ENCODE measurements at places on chromosomes 12 and 14. TPM values are rescaled to one million over a fixed set of nuclear protein-coding genes. Genes with fewer than 3 reads are reported as not detected.

The LHX5 gene
- total RNA-seq, result not detected

The ZFHX2 gene
- total RNA-seq, result 1.5 TPM

The DAO gene
- total RNA-seq, result not detected

The CCDC38 gene
- total RNA-seq, result not detected

The SMIM41 gene
- not detected for total RNA-seq

The KRT82 gene
- not detected for total RNA-seq

The IL26 gene
- total RNA-seq, result not detected

The PITPNM2 gene
- 20.2 TPM for total RNA-seq

The ASIC1 gene
- 3.8 TPM for total RNA-seq

The TAS2R8 gene
- not detected for total RNA-seq

The KLHL33 gene
- not detected for total RNA-seq
